Osteoblast (primary cell): ENCODE measurements at places on chromosomes 7 and 10. TPM values are rescaled to one million over a fixed set of nuclear protein-coding genes. Genes with fewer than 3 reads are reported as not detected.
A peak's percentile ranks its signal among the peaks of the same experiment; 100 is the strongest.

DNA sequence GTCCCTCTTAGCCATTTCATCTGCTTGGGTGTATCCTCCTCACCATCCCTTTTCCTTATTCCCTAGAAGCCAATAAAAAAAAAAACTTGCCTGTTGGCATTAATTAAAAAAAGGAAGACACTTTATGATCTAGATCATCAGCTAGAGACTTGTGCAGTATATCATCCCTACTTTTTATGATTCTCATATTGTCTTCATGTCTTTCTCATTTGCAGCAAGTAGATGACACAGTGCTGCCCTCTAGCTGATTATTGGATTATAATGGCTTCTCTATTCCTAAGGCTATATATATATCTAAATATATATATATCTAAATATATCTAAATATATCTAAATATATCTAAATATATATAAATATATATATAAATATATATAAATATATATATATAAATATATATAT, 272.4 kb upstream of the LRGUK start:
- H3K4me1 ChIP-seq: peaks cover 22% of the 10 kb centered on the region
- no peak overlapping the region for H3K4me3 ChIP-seq
- DNase-seq: peak; percentile 76
- H3K27ac ChIP-seq: no peak overlapping the region
- H3K36me3 ChIP-seq: no peaks in the 10 kb centered on the region

DNA sequence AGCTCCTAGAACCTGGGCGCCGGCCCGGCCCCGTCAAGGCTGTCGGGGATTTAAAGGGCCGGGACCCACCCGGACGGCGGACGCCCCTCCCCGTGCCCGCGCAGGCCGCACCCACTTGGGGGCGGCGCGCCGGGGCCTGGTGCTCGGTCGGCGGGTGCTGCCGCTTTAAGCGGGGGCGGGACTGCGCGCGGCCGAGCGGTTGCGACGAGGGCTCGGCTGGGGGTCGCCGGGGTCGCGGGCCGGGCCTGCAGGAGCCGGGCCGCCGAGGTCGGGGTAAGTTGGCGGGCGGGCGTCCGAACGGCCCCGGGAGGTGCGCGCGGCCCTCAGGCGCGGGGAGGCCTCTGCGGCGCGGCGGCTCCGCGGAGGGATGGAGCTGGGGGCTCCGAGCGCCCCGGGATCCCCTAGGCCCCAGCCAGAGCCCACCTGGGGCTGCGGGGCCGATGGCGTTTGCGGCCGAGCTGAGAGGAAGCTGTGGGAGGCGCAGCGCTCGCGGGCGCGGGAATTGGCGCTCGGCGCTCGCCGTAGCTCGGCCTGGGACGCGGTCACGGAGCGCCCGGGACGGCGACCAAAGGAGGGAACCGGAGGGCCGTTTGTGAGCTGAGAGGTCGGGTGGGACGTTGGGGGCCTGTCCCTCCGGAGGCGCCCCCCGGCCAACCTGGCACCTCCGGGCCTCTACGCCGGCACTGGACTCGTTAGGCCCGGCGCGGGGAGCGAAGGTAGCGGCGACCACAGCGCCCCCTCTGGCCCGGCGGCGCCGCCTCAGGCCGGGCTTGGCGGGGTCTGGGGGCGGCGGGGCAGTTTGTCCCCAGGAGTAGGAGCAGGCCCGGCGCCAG, at the start of gene TRRAP:
Gene TRRAP (plus strand): TSS at position 168 of the 833 bp plus-strand sequence. CDS start 2,619 bp downstream, outside the sequence.
- H3K27me3 ChIP-seq: no peaks in the 10 kb centered on the region
- DNase-seq: peak; percentile 98
- H3K4me1 ChIP-seq: peaks cover 13% of the 10 kb centered on the region
- peaks cover 32% of the 10 kb centered on the region for H3K36me3 ChIP-seq
- peak within 1 kb of the TSS; percentile 87 for H3K27ac ChIP-seq
- peak within 1 kb of the TSS; percentile 97 for H3K4me3 ChIP-seq

GRCh38 chr7:77497079-77497478, 40.0 kb upstream of the PTPN12 start:
- DNase-seq: no peak
- H3K27me3 ChIP-seq: no peaks in the 10 kb centered on the region
- H3K4me1 ChIP-seq: peaks cover 3% of the 10 kb centered on the region
- no peaks in the 10 kb centered on the region for H3K36me3 ChIP-seq
- H3K4me3 ChIP-seq: no peak overlapping the region

GRCh38 chr7:139817249-139817648, 11.8 kb upstream of the TBXAS1 start:
- no peaks in the 10 kb centered on the region for H3K4me1 ChIP-seq
- H3K36me3 ChIP-seq: no peaks in the 10 kb centered on the region
- no peak overlapping the region for H3K4me3 ChIP-seq
- DNase-seq: no peak

DNA sequence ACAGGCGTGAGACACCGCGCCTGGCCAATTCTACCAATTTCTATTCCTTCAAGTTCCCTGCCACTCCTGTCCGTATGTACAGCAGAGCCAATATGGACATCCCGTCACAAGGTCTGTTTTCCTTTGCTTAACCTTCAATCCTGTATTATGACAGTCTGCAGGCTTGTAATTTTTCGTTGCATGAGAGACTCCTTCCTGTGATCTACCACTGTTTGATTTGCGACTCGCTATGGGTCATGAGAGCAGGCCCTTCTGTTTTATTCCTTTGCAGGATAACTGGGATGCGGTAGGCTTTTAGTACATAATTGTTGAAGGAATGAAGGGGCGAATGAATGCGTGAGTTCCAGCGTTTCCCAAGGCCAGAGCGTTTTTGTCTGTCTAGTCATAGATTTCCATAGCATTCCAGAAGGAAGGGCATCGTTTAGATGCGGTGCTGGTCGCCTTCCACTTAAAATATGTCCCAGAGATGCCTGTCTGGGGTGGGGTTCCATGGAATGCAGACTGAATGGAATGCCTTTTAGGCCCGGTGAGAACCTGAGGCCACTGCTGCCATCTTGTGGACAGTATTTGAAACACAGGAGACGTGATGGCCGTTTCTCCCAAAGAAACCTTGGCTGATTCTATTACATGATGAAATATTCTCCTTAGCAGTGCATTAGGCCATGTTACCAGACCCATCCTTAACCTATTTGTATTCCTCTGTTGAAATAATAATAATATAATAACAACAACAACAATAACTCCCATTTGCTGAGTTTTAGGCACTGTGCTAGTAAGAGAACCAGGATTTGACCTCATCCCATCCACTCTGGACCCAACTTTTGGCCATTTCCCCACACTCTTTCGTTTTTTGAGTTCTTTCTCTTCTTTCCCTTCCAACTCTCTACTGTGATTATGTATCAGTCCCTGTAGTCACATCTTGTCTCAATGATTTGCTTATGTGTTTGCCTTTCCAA, 193.2 kb downstream of the MYOF start:
- H3K4me3 ChIP-seq: peak overlapping the region; percentile 29
- peak; percentile 94 for DNase-seq
- no peaks in the 10 kb centered on the region for H3K36me3 ChIP-seq

GRCh38 chr10:30631188-30631587, 1.6 kb upstream of the LYZL2 start:
- DNase-seq: no peak
- H3K36me3 ChIP-seq: no peaks in the 10 kb centered on the region
- H3K27me3 ChIP-seq: no peaks in the 10 kb centered on the region

GRCh38 chr7:1901431-1902210, 231.5 kb downstream of the ELFN1 start:
- H3K27ac ChIP-seq: no peak overlapping the region
- H3K4me3 ChIP-seq: no peak overlapping the region
- peaks cover 19% of the 10 kb centered on the region for H3K4me1 ChIP-seq
- H3K27me3 ChIP-seq: no peaks in the 10 kb centered on the region

The HHEX gene
- total RNA-seq: 0.36 and 0.59 TPM in 2 replicates
